NCI-H2029 treated with DMSO at 0.1 percent for 48 hours (cell line): ENCODE measurements at places on chromosomes 3 and 15.
A peak's percentile ranks its signal among the peaks of the same experiment; 100 is the strongest.

DNA sequence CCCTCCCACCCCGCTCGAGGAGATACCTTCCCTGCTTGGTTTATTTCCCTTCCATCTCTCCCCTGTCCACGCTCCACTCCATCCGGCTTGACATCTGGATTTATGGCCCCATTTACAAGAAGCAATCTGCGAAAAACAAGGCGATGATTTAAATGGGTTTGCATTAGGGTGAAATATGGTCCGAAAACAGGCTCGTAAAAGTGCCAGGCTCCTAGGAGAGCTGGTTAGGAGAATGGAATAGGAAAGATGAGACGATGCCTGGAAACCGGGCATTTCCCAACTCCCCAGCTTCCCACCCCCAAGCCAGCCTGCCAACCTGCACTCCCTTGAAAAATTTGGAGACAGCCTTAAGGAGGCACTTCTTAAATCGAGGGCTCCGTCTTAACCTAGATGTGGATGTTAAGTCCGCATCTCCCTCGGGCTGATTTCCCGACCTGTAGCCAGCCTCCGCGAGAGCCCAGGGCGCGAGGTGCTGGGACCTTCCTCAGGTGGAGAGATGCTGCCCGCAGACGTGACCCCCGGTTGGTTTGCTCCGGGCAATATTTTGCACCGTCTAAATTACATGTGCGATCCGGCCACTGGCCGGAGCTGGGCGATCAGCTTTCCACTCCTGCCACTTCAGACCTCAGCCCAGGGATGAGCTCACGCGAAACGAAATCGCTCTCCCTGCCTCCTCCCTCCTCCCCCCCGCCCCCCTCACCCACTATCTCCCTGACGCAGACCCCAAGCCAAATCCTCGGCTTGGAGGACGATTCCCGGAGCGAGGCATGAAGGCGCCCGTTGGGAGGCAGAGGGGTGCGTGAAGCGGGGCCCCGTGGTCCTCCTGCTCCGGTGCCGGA, 1.3 kb downstream of the GRM7 start:
- DNase-seq, result no peak

GRCh38 chr15:68256675-68257450, 20.7 kb upstream of the FEM1B start:
- peak; percentile 38 for DNase-seq

- no peak for DNase-seq
These were observed 50.2 kb upstream of the MTMR10 start for GRCh38 chr15:31041610-31042009.

DNA sequence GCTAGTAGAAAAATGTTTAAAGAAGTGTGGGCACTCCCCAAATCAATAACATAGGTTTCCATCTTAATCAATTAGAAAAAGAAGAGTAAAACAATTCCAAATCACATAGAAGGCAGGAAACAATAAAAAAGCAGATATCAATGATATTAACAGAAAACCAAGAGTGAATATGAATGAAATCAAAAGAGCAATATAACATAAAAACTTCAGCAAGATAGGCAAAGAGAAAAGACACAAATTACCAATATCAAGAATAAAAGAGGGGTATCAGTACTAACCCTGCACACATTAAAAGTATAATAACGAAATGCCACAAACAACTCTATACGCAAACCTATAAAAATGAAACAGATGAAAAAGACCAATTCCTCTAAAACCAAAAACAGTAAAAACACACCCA, 19.6 kb downstream of the DMXL2 start:
- DNase-seq, result no peak

- no peak for DNase-seq
These were observed 157.2 kb downstream of the CHDH start for GRCh38 chr3:53688989-53689388.

- DNase-seq, result no peak
These were observed 3.5 kb downstream of the FURIN start for GRCh38 chr15:90871716-90872485.

GRCh38 chr3:46371519-46372340, 984 bp downstream of the CCR5 start:
- DNase-seq, result no peak

GRCh38 chr15:58064980-58065444, 499 bp downstream of the ALDH1A2 start:
- no peak for DNase-seq

DNA sequence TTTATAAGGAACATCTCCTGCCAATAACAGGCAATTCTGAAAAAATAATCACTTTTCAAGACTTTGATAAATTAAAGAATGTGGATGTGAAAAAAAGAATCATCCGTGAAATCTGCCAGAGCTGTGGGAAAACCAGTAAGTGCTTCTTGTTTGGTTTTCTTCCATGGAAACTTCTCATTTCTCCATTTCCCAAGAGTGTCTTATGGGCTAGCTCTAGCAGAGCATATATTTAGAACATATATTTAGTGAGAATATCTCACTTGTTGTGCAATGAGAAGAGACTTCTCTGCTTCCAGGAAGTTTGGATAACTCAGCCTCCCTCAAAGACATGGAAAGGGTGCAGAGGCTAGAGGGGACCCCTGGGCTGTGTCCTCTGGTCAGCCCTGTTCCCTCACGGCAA, 49.9 kb downstream of the COL6A5 start:
- DNase-seq, result no peak

- no peak for DNase-seq
These were observed 510.3 kb downstream of the EPHA3 start for GRCh38 chr3:89617706-89618105.

- no peak for DNase-seq
These were observed 35.5 kb downstream of the CACNA2D3 start for GRCh38 chr3:54157860-54158259.

GRCh38 chr15:28943611-28944230, 57.9 kb downstream of the APBA2 start:
- DNase-seq, result no peak

DNA sequence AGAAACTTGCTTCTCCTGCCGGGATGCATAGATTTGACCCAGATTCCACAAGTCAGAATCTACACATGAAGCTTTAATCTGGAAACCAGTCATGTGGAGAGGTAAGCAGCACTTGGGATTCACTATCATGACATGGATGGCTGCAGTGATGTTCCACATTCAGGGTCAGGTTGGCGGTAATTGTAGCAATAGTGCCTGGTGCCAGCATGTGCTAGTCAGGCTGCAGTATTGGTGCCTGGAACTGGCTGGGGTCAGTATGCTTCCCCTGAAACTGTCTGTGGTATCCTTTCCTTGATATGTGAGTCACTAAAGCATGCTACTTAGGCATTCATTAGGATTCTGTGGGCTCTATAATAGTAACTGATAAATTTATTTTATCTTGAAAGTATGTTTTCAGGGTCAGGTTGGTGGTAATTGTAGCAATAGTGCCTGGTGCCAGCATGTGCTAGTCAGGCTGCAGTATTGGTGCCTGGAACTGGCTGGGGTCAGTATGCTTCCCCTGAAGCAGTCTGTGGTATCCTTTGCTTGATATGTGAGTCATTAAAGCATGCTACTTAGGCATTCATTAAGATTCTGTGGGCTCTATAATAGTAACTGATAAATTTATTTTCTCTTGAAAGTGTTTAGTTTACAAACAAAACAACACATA, 1439.2 kb downstream of the ZPLD1 start:
- DNase-seq, result no peak

DNA sequence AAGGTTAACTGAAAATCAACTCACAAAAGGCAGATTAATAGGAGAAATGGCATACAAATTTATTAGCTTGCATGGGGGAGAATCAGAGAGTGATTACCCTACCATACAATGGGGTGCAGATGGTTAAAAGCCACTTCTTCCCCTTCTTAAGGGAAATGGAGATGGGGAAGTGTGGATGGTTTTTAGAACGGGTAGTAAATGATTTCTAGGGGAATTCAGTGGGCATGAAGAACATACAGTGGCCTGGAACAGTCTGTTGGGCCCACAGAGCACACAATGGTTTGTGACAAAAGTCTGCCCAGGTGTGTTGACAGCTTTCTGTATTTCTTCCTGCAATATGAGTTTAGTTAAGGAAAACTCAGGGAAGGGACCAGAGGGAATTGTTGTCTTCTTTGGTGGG, 61.0 kb downstream of the C3orf80 start:
- no peak for DNase-seq

- DNase-seq, result no peak
These were observed 8.0 kb downstream of the ESYT3 start for GRCh38 chr3:138442433-138442832.

- DNase-seq, result no peak
These were observed 31.7 kb downstream of the HES1 start for GRCh38 chr3:194167480-194168282.

DNA sequence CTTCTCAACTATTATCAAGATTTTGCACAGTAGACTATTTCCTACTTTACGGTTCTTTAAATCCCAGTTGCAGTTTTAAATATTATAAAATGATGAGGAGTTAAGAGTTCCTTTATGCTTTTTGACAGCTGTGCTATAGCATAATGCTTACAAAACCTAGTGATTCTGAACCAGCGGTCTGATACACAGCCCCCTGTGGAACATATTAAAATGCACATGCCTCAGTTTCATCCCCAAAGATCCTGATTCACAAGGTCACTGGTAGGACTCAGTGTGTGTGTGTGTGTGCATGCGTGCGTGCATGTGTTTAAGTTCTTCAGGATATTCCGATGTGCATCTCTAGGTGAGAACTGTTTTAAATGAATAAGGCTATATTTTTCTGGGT, 330.1 kb upstream of the TPM1 start:
- no peak for DNase-seq

DNA sequence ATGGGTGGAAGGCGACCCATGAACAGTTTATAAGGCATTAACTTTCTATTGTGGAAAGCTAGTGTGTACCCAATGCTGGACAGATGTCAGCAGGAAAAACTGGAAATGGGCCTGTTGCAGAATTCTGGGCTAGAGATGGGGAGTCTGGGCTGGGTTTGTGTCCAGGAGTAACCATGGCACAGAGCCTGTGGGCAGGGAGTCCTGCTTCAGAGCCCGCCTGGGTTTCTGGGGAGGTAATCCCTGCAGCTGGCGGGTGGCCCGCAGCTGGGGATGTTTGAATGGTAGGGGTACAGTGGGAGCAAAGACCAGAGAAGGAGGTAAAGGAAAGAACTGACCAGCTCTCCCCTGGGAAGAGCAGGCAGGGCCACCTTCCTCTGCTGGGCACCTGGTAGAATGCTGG, 25.7 kb downstream of the ACAA1 start:
- DNase-seq, result no peak

- no peak for DNase-seq
These were observed 331.1 kb downstream of the FOXP1 start for GRCh38 chr3:71252466-71252865.

- DNase-seq, result no peak
These were observed 52.9 kb downstream of the TUBGCP4 start for GRCh38 chr15:43423793-43424192.
